Left lobe of liver (tissue), 2 donors: ENCODE measurements at places on chromosomes 3 and 15.

GRCh38 chr15:78050826-78051225 is 26.7 kb downstream of the TBC1D2B start:
- no peak for DNase-seq

DNA sequence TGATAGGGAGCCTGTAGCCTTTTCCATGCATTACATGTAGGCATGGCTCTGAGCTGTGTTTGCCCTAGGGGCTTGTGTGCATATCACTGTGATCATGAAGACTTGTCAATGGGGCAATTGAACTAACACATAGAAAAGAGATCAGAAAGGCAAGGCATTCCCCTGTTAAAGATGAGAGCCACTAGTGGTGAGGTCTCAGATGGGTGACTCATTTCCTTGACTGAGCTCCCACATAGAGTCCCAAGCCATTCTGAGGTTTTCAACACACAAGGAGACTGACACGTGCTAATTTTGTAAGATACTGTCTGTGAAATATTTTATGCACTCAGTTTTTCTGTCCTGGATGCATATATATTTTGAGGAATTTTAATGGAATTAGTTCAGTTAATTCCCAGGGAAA is 53.8 kb downstream of the SAMMSON start:
- DNase-seq, result no peak

GRCh38 chr3:71602256-71602655 is 18.7 kb upstream of the FOXP1 start:
- no peak for DNase-seq

DNA sequence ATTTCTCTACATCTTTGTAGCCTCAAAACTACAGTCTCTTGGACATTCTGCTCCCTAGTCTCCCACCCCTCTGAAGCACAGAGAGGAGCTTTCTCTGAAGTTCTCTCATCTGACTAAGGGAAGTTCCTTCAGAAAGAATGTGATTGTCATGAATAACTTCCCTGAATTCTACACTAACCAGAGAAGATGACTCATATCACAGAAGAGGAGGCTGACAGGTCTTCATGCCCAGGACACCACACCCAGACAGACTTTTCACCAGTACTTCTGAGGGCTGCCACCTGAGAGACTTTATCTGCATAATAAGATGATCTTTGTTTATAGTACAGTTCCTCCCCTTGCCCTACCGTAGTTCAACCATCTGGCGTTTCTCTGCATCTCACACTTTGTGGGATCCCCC is 52.8 kb downstream of the CDIN1 start:
- no peak for DNase-seq

- no peak for DNase-seq
Measured at GRCh38 chr3:12345141-12345561, 56.3 kb downstream of the PPARG start.

- DNase-seq, result no peak
Measured at GRCh38 chr3:57778494-57778893, 22.4 kb downstream of the SLMAP start.

- no peak for DNase-seq
Measured at GRCh38 chr3:72579581-72580245, 268.5 kb downstream of the SHQ1 start.

GRCh38 chr3:120404876-120405275 is 45.9 kb downstream of the FSTL1 start:
- no peak for DNase-seq

DNA sequence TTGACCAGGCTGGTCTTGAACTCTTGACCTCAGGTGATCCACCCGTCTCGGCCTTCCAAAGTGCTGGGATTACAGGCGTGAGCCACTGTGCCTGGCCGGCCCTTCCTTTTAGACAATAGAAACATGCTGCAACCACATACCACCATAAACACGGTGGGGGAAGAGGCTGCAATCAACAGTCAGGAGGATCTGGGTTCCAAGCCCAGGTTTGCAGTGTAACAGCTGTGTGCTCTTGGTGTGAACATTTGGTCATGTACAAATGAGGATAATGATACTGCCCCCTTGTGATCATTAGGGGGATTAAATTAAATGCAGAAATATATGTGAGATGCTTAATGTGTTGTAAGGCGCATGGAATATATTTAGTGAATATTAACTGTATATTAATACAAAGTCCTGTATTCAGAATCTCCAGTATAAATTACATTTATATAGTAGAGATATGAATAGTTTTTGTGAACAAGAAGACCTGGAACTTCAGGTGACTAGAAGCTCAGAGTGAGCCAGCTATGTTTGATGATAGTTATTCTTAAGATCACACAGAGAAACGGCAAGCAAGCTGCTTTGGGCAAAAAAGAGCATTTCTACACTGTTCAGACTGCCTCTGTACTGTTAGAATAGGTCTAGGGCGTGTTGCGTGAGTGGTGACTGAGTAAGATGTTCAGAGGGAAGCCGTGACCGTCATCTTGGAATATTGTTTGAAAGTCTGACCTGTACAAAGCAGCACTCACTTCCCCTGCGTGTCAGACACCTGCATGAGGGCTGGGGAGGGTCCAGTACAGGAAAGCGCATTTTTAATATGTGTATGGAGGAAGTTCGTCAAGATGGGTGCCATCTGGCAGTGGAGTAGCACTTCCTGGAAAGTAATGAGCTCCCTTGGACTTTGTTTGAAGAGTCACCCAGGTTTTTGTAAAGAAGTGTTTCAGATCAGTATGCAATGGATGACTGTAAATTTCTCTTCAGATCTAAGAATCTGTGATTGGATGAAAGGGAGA is 125.8 kb downstream of the PGPEP1L start:
- no peak for DNase-seq

DNA sequence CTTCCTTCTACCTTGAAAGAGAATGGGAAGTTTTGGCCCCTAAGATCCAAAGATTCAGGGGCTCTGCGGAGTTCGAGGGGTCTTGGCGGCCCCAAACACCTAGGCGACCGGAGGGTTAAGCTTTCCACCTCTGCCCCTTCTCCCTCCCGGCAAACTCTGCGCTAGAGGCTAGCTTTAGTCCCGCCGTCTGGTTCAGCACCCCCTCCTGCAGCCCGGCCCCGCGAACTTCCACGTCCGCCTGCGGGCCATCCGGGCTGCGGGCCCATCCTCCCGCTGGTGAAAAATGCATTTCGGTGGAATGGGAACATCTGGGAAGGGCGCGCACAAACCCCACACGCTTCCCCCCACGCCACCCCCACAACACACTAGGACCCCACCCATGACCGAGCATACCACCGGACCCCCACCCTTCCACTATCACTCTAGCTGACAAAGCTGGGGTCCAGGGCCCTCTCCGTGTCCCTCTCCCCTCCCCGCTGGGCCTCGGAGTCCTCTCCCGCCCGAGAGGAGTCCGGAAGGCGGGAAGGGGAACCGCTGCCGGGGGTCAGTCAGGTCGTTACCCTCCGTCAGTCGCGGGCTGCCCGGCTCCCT is 1.0 kb downstream of the SHOX2 start:
- no peak for DNase-seq

DNA sequence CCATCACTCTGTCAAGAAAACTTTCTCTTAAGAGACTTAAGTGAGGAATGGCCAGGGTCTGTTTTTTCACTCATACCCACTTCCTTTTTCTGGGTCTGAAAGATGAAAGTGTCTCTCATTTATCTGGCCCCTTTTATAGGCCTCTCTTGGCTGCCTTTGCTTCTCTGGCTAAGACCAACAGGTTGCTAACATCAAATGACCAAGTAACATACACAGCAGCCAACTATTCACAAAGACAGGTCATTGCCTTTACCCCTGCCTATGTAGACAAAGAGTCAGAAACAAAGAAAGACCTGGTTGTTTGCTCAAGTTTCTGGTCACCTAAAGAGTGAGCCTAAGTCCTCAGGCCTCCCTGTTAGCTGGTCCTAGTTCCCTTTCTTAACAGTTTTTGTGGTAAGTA is 24.0 kb upstream of the CSTA start:
- DNase-seq, result no peak

DNA sequence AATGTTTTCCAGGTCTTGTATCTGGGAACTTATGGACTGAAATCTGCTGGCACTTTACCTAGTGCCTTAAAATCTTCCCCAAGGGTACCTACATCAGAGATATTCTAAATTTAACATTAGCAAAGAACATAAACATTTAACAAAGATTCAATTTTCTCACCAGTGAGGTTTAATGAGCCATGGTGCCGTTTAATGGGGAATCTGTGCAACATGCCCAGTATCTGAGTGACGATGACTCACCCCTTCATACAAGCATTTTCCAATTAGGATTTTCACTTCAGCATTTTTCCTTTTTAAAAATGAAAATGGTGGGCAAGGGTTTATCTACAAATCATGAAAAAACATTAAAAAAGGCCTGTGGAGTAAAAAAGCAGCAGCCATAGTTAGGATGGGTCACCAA is 189.4 kb downstream of the SLC9A9 start:
- DNase-seq, result no peak

DNA sequence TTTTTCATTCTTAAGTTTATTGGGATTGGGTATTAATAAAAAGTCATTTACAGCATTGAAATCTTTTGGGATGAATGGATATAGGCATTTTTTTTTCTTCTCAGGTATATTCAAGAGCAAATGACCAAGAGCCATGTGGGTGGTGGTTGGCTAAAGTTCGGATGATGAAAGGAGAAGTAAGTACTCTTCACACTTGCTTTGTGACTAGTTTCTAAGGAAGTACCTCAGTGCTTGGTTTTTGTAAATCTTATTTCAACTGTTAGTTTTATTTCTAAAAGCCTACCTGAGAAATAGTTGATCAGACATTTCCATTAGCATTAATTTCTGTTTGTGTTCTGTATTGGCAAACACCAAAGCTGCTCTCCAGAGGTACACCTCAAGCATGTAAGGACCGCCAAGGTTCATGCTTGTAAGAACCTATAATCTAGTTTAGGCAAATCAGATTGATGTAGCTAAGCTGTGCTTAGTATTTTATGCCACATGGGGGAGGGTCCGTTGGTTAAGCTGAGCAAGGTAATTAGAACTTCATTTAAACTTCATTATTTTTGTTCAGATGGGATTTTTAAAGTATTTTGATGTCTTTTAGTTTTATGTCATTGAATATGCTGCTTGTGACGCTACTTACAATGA is 35.4 kb downstream of the FXR1 start:
- DNase-seq, result no peak

- no peak for DNase-seq
Measured at GRCh38 chr3:8600457-8600856, 44.1 kb downstream of the SSUH2 start.

DNA sequence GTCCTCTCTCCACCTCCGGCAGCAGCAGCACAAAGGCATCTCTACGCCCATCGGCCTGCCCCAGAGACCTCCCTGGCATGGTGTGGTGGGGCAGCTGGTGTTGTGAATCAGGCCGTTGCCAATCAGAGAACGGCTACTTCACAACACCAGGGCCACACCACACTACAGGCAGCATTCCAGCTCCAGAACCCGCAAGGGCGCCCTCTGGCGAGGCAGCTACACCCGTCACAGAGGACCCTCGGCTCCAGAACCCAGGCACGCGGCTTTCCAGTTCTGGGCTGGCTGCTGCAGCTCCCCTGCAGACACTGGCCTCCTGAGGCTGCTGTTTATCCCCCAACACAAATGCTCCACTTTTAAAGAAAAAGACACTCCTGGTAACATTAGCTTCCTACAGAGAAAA is 127.5 kb upstream of the TOPAZ1 start:
- no peak for DNase-seq

GRCh38 chr3:39101022-39101689 is 6.3 kb downstream of the GORASP1 start:
- DNase-seq, result no peak

- DNase-seq, result no peak
Measured at GRCh38 chr3:191369616-191370010, 39.3 kb upstream of the UTS2B start.

DNA sequence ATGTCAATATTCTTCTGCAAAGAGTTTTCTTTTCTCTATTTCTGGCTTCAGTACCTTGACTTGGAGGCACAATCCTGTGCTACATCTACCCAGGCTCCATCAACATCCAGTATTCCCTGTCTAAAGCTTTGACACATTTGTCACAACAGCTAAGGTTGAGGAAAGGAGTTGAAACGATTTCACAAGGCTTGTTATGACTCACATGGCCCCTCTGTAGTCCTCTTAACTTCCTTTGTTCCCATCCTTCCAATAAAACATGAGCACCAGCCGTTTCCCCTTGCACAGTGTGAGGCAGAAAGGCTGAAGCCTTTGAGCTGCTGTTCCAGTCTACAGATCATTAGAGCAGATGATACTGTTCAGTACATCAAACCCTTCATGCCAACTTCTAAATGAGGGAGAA is 163.0 kb upstream of the TMCO5A start:
- no peak for DNase-seq

DNA sequence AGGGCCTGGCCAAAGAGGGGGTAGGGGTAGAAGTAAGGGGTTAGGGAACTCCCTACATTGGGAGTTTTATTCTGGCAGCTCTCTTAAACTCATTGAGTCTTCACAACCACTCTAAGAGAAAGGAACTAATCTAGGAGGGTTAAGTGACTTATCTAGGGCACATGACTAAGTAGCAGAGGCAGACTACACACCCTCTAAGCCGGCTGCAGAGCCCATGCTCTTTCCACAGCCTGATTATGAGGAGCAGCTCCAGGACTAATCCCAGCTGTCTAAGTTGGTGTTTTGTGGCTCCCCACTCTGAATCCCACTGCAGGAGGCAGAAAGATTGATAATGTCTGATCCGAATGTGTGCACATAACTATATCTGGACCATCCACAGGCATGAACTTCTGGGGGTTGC is 374.6 kb downstream of the EPHB1 start:
- DNase-seq, result no peak

- peak; percentile 61 for DNase-seq
Measured at GRCh38 chr3:42013691-42014457, 52.0 kb upstream of the ULK4 start.

- DNase-seq, result peak; percentile 35
Measured at GRCh38 chr3:126551839-126552687, 6.7 kb downstream of the C3orf22 start.

DNA sequence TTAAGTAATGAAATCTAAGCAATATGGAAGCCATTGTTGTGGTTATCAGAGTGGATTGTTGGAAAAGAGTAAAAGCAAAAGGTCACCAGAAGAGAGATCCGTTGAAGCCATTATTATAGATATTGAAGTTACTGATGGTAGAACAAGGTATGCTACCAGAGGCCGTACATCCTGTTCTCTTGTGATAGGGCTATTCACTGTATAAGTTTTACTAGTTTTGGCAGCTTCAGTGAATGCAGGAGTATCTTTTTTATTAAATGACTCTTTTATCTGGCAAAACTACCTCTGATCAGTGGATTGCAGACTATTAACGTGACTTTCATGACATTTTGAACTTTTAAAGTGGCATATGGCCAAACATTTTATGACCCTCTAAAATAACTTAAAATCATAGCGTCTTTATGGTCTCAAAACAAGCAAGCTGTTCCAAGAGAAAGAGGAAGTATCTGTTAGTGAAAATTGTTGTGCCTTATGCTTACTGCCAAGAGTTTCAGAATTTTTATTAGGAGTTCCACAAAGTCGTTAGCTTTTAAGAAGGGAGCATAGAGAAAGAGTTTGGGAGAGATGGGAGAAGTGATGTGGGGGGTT is 102.9 kb downstream of the LRRC49 start:
- no peak for DNase-seq
